Naive thymus-derived CD4-positive, alpha-beta T cell (primary cell): ENCODE measurements at places on chromosomes 11 and 22.

- no peaks in the 10 kb centered on the region for H3K4me1 ChIP-seq
- no peak for DNase-seq
- no peaks in the 10 kb centered on the region for H3K36me3 ChIP-seq
- no peaks in the 10 kb centered on the region for H3K27me3 ChIP-seq
- H3K27ac ChIP-seq = no peak overlapping the region
- H3K4me3 ChIP-seq = no peak overlapping the region
These were observed 70.5 kb downstream of the AMBRA1 start for GRCh38 chr11:46523290-46523689.

DNA sequence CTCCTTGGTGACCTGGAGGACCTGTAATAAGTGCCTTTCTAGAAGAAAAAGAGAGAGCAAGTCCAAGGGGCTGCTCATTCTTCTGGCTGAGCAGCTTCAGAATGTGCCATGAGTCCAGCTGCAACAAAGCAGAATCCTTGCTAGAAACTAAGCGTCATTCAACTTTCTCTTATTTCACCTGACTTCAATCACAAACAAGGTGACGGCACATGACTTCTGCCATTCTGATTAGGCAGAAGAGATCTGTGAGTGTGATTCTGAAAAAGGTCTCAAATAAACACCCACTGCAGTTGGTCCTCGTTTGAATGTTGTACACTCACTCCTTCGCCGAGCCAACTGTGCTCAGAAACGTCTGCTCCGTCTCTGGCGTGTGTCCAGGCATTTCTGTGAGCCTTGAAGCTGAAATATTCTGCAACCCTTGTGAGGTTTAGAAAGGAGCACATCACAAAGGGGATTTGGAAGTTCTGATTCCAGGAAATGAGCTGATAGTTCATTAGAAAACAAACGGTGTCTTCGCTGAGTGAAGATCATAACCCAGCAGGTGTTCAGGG is 623.8 kb upstream of the KIRREL3 start:
- no peak overlapping the region for H3K27ac ChIP-seq
- DNase-seq = no peak
- H3K4me3 ChIP-seq = no peak overlapping the region
- no peaks in the 10 kb centered on the region for H3K4me1 ChIP-seq
- no peaks in the 10 kb centered on the region for H3K36me3 ChIP-seq

DNA sequence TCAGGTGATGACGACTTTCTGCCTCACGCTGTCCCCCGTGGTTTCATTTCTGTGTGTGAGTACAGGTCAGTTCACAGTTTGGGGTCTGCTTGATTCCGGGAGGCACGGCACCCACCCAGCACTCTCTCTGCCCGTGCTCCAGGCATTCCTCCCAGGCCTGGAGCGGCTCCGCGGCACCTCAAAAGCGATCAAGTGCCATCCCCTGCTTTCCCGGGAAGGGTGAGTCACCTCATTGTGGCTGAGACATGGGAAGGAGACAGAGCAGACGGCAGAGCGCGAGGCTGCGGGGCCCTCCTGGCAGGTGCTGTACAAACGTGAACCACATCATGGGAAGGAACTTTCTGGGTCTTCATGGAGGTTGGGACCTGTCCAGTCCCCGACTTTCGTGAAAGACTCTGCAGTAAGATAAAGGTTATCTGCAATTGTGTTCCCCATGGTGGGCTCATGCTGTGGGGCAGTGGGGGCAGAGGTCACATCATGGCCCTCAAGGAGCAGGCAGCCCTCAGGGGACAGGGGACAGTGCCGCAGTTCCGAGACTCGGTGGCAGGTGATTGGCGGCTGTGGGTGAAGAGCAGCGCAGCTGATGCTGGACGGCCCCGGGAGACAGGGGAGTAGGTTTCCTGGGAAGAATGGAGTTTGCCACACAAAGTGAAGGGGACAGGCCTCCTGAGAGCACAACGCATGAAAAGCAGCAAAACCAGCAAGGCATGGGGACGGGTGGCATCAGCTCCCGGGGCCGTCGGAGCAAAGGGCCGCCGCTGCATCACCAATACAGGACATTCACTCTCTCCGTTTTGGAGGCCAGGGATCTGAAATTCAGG is 65.3 kb downstream of the CELSR1 start:
- no peaks in the 10 kb centered on the region for H3K4me1 ChIP-seq
- no peak overlapping the region for H3K27ac ChIP-seq
- no peak for DNase-seq
- H3K36me3 ChIP-seq = no peaks in the 10 kb centered on the region

DNA sequence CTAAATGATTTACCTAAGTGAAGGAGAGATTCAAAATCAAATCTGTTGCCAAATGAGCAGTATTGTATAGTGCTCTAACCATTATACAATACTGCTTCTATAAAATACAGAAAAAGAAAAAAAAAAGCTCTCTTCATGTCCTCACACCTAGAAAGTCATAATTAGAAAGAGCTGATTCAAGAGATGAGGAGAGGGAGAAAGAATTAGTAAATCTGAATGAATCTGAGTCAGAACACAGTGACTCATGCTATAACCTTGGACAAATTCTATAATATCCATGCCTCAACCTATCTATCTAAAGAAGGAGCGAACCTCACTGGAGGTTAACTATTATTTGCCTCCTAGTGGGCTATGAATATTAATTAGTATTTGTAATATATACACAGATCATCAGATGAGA is 29.4 kb downstream of the AMBRA1 start:
- no peak overlapping the region for H3K27ac ChIP-seq
- DNase-seq = no peak
- no peaks in the 10 kb centered on the region for H3K36me3 ChIP-seq
- H3K4me3 ChIP-seq = no peak overlapping the region
- peaks cover 4% of the 10 kb centered on the region for H3K4me1 ChIP-seq
- H3K27me3 ChIP-seq = no peaks in the 10 kb centered on the region

GRCh38 chr22:47111626-47112581 is 349.5 kb downstream of the TBC1D22A start:
- no peaks in the 10 kb centered on the region for H3K36me3 ChIP-seq
- no peaks in the 10 kb centered on the region for H3K27me3 ChIP-seq
- no peak for DNase-seq
- H3K4me3 ChIP-seq = no peak overlapping the region

DNA sequence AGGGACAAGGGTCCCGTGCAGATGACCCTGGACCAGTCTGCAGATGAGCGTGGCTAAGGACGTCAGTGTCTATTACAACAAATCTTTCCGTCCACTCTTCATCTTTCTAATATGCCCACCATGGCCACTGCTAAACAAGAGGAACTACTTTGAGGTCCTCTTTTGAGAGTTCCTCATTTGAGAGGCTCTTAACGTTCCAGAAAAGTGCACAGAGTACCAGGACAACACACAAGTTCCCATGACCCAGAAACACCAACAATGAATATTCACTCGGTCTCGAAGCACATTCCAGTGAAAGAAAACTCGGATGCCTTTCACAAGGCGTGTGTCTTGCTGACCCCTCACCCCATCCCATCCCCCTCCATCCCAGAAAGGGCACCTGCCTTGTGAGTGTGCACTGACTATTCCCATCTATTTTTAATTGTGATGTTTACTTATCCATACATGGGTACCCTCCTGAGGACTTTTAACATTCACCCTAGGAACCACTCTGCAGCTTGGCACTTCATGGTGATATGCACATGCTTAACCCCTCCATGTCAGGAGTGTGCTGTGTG is 157.0 kb downstream of the SHANK2 start:
- no peaks in the 10 kb centered on the region for H3K36me3 ChIP-seq
- H3K4me1 ChIP-seq = no peaks in the 10 kb centered on the region
- no peak overlapping the region for H3K4me3 ChIP-seq
- no peaks in the 10 kb centered on the region for H3K27me3 ChIP-seq

DNA sequence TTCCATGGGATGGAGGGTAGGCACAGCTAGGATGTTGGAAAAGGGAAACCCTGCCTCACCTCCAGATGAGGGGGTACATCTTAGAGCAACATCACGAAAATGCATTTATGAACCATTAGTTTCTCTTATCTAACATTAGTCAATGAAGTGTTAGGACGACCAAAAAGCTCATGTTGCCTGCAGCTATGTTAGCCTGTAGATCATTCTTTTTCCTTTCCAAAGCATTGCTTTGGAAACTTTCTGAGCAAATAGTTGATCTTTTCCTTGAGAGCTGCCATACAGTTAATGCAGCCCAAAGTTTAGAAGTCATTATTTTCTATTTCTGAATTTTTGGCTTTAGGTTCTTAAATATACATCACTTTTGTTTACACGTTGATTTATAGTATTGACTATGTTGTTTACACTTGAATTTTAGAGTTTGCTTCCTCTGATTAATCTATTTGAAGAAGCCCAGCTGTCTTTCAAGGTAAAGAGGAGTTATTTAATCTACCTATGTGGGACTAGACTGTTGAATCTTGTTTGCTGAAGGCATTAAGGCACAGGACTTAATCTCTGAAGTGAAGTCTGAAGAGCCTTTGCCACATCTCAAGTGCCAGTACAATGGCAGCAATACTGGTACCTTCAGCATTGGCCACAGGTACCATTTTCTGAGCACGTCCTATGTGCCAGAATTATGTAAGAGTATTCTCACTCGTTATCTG is 11.0 kb downstream of the POU2AF3 start:
- H3K4me3 ChIP-seq = no peak overlapping the region
- no peaks in the 10 kb centered on the region for H3K36me3 ChIP-seq
- H3K4me1 ChIP-seq = no peaks in the 10 kb centered on the region
- no peak for DNase-seq
- H3K27ac ChIP-seq = no peak overlapping the region
- no peaks in the 10 kb centered on the region for H3K27me3 ChIP-seq

DNA sequence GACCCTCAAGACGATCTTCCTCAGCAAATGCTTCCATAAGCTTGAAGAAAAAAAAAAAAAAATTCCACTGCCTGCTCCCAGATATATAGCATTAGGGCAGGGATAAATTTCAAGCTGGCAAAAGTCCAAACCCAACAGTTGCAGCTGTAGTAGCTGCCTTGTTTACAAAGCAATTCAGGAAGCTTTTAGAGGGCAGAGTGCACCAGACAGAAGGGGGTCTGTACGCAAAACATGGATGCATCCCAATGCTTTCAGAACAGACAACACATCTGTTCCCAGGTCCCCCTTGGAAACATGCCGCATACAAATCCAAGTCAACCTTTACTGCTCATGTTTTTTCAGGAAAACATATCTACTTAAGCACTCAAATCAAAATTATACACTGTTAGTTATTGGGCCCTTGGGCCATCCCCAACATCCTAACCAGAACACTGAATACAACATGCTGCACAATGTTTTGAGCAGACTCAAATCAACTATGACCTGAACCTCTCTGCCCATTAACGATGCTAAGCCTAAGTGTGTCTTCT is 94.5 kb downstream of the CADM1 start:
- no peak overlapping the region for H3K4me3 ChIP-seq
- H3K27ac ChIP-seq = no peak overlapping the region
- H3K27me3 ChIP-seq = no peaks in the 10 kb centered on the region
- no peak for DNase-seq
- no peaks in the 10 kb centered on the region for H3K4me1 ChIP-seq

GRCh38 chr22:36443198-36443770 is 38.2 kb downstream of the TXN2 start:
- no peaks in the 10 kb centered on the region for H3K27me3 ChIP-seq
- no peak overlapping the region for H3K27ac ChIP-seq
- peaks cover 5% of the 10 kb centered on the region for H3K4me1 ChIP-seq
- DNase-seq = no peak

DNA sequence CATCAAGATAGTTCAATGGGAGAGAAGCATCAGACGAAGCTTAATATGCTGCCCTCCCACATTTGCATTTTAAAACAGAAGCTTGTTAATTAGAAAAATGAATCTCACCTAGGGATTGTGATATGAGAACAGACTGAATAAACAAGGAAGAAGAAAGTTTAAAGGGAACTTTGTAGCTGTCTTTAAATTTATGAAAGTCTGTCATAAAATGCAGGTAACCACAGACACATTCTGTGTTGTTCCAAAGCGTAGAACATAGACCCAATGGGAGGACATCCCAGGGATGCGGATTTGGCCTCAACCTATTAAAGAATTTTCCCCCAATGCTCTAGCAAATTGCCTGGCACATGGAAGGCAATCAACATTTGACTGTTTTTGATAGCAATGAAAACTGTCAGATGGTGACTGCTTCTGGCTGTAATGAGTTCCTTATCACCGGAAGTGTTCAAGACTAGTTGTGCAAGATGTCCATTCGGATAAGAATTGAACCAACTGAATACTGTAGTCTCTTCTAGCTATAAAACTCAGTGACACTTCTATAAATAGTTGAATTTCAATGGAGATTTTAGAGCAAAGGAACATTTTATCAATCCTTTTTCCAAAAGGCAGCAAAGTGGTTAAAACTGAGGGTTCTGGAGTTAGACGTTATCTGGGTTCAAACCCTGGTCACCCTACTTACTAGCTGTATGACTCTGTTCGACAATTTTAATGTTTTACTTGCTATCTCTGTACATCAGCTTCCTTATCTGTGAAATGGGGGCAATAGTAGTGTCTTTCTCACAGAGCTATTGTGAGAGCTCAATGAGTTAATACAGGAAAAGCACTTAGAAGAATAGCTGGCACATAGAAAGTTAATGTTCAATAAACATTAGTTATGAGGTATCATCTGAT is 64.9 kb downstream of the LIF start:
- no peak overlapping the region for H3K27ac ChIP-seq
- no peaks in the 10 kb centered on the region for H3K27me3 ChIP-seq
- peaks cover 18% of the 10 kb centered on the region for H3K4me1 ChIP-seq
- H3K4me3 ChIP-seq = no peak overlapping the region
- no peak for DNase-seq

GRCh38 chr11:8810540-8811301 is 100.3 kb upstream of the AKIP1 start:
- no peaks in the 10 kb centered on the region for H3K36me3 ChIP-seq
- no peaks in the 10 kb centered on the region for H3K4me1 ChIP-seq
- H3K27ac ChIP-seq = no peak overlapping the region
- H3K27me3 ChIP-seq = no peaks in the 10 kb centered on the region
